Renal cortex interstitium (tissue), 15 donors: ENCODE measurements at places on chromosomes 13 and 19.
A peak's percentile ranks its signal among the peaks of the same experiment; 100 is the strongest.

DNA sequence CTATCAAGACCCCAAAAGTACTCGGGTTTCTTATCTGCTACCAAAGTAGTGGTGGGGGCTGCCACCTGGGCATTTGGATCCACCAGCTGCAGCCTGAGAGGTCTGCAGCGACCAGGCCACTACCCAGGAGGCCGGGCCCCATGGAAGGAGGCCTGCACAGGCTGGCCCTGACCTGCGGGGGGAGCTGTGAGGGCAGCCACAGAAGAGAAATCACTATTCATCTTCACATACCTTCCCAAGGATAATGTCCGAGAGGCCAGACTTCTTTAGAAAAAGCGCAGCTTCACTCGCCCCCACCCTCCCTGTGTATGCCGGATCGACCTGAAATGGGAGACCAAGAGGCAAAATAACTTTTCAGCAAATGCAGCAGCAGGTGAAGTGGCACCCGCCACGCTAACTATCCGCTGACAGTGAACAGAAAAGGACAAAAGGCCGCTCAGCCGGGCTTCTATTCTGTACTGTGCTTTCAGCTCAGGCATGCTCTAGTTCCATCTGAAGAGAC, 30.1 kb downstream of the EPS15L1 start:
- DNase-seq: no peak

DNA sequence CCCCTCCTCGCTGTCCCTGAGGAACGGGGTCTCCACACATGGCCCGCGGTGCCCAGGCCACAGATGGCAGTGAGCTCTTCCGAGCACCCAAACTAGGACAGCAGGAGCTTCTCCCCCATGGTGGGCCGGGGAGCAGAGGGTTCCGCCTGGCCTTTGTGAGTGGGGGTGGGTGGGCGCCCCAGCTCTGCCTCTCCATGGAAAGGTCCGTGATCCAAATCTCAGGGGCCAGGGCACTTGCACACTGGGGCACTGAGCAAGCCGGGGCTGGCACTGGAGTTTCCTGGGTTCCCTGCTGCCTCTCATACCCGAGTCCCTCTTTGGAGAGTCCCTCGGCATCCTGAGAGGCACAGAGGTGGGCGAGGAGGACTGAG, 2.2 kb upstream of the DIRAS1 start:
- DNase-seq: no peak

- DNase-seq: peak; percentile 46
These were observed 1.2 kb downstream of the KL start for GRCh38 chr13:33017323-33017929.

- DNase-seq: no peak
These were observed 235.1 kb upstream of the MIR17HG start for GRCh38 chr13:91112201-91112923.
